ENCODE measurements at places on chromosomes 6 and 20. TPM values are rescaled to one million over a fixed set of nuclear protein-coding genes. Genes with fewer than 3 reads are reported as not detected.

DNA sequence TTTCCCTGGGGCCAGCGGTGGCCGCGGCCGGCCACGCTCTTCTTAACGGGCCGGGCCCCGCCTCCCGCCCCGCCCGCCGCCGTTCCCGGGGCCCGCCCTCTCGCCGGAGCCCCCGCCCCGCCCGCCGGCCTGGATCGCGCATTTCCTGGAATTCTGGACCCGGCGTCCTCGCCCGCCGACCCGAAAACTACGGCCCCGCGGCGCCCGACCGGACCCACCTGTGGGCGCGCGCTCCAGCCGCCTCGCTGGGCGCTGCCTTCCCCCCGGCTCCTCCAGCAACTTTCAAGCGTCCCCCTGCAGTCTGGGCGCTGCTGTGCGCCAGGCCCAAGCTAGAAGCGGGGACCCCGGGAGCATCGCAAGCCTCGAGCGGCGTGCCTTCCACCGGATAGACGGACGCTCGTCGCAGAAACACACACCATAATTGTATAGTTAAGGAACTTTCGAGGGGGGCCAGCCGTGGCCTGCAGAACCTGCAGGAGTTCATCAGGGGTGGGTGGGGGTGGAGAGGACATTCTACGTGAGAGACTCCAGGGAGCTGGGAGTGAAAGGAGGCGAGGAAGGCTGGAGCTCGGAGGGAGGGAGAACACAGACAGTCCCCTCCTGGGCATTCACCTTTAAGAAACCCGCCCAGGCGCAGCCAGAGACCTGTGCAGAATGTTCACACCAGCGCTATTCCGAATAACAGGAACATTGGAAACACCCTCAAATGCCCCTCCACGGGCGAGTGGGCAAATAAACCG is at the start of gene ADA:
Gene ADA, minus strand, starts transcription at position 16 of the 740 bp plus-strand sequence. CDS start 92 bp downstream, outside the sequence.
- no peak for DNase-seq

GRCh38 chr20:44785768-44786167 is 24.6 kb downstream of the RIMS4 start:
- DNase-seq, result peak; percentile 59

DNA sequence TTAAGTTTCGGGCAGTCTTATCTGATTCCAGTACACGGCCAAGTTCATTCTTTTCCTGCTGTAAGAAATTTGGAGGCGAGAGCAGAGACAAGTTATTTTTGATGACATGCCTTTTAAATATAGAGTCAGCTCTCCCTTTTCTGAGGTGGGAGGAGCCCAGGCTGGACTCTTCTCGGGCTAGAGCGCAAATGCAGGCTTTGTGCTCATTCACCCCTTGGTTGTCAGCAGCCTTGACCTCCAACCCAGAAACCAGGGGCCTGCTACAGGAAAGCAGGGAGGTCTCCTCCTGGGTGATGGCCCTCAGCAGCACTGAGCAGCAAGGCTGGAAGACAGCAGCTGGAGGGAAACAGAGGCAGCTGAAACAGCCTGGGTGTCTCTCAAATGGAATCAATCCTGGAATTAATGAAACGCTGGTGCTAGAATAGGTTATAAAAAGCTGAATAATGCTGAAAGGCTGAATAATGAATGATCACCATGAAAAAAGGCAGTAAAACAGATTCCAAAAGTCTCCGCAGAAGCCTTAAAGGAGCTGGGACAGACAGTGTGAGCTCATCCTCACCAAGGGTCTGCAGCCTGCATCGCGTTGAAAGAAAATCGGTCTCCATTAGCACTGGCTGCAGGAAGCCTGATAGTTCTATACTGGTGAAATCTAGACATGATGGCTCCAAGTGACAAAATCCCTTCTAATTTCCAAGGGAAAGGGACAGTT is 28.2 kb upstream of the ECI2 start:
- DNase-seq, result peak; percentile 19

- DNase-seq, result no peak
Measured at GRCh38 chr6:44278315-44278714, 8.1 kb downstream of the TMEM151B start.

- no peak for DNase-seq
Measured at GRCh38 chr20:63785691-63786131, 45.4 kb downstream of the ZBTB46 start.

- DNase-seq, result no peak
Measured at GRCh38 chr6:38776515-38776914, 61.4 kb downstream of the DNAH8 start.

DNA sequence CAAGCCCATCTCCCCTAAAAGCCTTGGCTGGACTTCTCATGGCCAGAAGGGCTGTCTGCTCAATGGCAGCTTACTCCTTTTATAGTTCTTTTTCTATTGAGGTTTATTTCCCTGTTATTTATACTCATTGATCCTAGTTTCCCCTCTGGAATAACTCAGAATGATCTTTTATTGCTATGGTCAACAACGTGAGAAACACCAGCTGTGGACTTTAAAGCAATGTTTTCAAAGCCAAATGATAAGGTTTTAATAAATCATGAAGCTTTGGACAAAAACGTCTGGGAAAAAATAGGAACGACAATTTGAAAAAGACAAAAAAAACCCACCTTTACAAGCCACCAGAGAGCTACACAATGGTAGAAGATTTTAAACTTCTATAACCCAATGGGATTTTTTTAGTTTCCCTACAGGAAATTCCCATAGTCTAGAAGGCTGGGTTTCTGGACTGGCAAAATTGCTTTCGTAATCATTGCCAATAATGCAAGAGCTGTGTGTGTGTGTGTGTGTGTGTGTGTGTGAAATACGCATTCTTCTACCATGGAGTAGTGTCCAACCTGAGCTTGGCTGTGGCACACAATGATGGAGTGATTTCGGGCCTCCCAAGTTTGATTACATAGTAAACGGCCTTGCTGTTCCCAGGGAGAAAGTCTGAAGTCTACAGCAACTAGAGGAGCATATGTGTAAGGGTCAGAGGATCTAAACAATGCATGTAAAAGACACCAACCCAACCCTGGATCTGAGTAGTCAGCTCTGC is 396.0 kb downstream of the SYNE1 start:
- no peak for DNase-seq

DNA sequence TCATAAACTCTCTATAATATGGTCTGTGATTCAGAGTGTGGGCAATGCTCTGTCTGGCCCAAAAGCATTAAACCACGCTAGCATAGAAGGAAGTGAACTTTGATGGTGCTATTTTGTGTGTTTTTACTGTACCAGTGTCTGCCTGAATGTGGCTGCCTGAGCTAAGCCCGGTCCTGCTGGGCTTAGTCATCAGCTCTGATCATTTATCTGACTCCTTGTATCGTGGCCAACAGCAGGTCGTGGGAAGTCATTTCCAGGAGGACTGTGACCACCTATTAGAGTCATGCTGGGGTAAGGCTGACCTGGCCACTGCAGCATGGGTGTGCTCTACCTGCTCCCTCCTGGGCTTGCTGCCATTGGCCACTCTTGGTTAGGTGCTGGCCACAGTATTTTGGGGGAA is 239.1 kb upstream of the CEP162 start:
- DNase-seq, result no peak

- DNase-seq, result no peak
Measured at GRCh38 chr6:32175322-32175710, 568 bp downstream of the AGPAT1 start.

The CCDC167 gene
- 11.0 TPM for total RNA-seq

DNA sequence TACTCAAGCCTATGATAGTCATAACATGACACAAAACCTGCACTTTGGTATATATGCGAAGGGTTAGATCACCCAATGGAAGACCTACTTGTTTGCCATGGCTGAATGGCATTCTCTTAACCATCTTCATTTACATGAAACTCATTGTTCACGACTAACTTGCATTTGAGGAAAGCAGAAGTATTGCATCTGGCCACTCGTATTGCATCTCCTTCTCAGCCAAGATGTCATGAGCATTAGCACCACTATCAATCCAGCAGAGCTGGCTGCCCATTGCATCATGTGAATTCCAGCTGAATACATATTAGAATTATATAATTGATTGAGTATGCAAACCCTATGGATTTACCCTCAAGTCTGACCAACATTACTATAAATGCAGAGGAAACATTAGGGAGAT is 390.2 kb downstream of the LAMA2 start:
- no peak for DNase-seq

- no peak for DNase-seq
Measured at GRCh38 chr6:169847901-169848311, 96.5 kb downstream of the ERMARD start.

GRCh38 chr6:30824698-30825097 is 59.6 kb upstream of the DDR1 start:
- no peak for DNase-seq

DNA sequence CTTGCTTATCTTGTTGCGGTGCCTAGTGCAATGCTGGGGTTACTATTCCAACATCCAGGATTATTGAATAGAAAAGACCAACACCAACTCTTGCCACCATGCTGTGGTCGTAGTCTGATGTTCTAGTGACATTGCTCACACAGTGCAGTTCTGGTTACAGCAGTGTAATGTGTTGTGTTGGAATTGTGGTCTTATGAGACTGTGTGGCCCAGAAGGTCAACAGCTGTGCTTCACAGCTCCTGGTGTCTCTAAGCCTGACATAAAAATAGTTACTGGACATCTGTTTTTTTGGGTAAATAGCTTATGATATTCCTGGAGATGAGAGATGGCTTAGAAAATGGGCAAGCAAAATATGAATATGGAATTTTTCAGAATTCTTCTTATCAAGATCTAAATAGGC is 57.6 kb downstream of the SLC22A2 start:
- no peak for DNase-seq

DNA sequence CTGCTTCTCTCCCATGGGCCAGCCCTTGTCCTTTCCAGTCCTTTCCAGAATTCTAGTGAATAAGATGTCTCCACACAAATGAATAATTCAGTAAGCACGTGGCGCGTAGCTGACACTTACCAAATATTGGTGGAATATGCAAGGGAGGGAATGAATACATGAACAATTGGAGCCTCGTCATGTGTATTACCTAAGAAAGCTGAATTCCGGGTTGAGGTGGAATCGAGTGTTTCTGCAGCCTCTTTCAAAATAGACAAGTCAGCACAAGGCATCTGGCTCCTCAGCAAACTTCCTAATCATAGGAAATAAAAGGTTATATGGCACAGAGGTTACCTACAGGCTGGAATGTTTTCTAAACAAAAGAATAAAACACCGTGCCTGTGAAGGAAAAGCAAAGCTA is 47.0 kb upstream of the NT5E start:
- DNase-seq, result no peak

GRCh38 chr6:168537540-168537884 is 96.5 kb downstream of the SMOC2 start:
- DNase-seq, result no peak

DNA sequence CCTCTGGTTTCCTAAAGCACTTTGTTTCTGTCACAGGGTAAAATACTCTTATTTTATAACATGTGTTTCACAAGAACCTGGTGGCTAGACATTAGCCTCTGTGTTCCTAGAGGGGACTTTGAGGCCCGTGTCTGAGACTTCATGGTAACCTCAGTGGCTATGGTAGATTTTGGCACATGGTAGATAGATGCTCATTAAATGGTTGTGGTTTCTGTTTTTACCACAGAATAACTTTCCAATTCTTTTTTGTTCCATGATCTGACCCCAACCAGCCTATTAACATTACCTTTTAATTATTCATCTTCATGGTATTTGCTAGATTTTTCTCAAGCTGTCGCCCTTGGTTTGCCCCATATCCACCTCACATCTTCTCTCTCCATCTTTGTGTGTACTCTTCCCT is 34.3 kb downstream of the CCN2 start:
- no peak for DNase-seq

DNA sequence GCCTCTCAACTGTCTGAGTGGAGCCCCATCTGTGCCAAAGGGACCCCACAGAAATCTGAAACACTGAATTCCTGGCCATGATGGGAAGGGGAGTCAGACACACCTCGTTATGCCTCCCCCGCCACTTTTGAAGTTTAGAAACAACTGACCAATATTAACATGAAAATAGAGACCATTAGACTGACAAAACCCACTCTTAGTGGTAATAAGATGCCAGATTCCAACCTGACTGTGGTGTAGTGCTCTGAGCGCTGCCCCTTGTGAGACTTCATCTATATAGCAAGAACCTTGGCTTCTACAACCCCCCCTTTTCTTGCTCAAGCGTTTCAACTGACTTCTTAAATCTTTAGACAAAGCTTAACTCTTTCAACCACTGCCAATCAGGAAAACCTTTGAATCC is 46.1 kb upstream of the UNC93A start:
- no peak for DNase-seq

GRCh38 chr6:154319231-154319858 is 37.3 kb downstream of the IPCEF1 start:
- no peak for DNase-seq

GRCh38 chr6:45795678-45796077 is 220.0 kb downstream of the CLIC5 start:
- DNase-seq, result no peak

DNA sequence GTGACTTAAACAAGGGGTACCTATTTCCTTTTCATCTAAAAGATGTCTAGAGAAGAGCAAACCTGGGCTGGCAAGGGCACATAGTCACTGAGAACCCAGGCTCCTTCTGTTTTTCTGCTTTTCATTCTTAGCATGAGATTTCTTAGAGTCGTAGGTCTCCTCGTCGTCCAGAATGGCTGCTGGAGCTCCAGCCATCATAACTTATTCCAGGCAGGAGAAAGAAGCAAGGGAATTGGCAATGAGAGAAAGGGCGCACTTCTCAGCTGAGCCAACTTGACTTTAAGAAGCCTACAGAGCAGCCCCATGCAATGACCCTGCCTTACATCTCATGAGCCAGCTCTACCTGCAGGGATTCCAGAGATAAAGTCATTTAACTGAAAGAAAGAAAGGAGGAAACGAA is 213.4 kb downstream of the BMP7 start:
- no peak for DNase-seq
